ENCODE measurements at places on chromosomes 1 and 21.
A peak's percentile ranks its signal among the peaks of the same experiment; 100 is the strongest.

GRCh38 chr1:165703648-165704047 is 5.3 kb upstream of the ALDH9A1 start:
- no peak for DNase-seq

DNA sequence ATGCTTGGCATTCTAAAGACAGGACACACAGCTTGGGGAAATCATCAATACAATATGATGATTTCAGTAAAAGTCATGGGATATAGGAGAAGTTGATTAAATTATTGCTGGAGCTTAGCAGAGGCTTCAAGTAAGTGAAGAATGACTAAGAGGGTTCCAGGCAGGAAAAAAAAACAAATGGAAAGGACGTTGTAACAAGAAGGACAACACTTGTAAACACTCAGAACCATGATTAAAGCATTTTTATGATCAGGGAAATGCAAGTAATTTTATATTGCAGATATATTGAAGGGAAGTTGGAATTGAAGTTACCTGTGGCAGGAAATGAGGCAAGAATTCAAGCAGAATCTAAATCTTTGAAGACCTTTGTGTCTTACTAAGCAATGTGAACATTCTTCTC is 602.7 kb upstream of the NEGR1 start:
- no peak for DNase-seq

DNA sequence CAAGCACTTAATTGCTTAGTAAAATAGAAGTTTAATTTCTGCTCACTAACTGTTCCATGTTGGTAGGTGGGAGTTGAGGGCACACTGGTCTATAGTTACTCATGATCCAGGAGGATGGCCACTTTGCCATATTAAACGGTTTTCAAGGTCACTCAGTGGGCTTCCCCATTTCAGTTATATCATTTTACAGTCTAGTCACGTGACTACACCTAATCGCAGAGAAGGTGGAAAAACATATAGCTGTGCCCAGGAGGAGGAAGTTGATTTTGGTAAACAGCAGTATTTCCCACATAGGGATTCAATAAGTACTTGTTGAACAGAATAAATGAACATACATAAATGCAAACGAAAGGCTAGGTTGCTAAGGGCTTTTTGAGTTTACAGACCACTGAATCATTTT is 541.1 kb upstream of the CAMK1G start:
- no peak for DNase-seq

GRCh38 chr21:28882345-28882744 is 110.3 kb downstream of the LTN1 start:
- DNase-seq, result no peak

GRCh38 chr1:61950418-61950817 is 208.1 kb downstream of the PATJ start:
- DNase-seq, result no peak

GRCh38 chr1:8419172-8419571 is 101.3 kb downstream of the SLC45A1 start:
- DNase-seq, result no peak

- DNase-seq, result peak; percentile 89
Observed at GRCh38 chr21:37072274-37072987, 440 bp downstream of the PIGP start.

DNA sequence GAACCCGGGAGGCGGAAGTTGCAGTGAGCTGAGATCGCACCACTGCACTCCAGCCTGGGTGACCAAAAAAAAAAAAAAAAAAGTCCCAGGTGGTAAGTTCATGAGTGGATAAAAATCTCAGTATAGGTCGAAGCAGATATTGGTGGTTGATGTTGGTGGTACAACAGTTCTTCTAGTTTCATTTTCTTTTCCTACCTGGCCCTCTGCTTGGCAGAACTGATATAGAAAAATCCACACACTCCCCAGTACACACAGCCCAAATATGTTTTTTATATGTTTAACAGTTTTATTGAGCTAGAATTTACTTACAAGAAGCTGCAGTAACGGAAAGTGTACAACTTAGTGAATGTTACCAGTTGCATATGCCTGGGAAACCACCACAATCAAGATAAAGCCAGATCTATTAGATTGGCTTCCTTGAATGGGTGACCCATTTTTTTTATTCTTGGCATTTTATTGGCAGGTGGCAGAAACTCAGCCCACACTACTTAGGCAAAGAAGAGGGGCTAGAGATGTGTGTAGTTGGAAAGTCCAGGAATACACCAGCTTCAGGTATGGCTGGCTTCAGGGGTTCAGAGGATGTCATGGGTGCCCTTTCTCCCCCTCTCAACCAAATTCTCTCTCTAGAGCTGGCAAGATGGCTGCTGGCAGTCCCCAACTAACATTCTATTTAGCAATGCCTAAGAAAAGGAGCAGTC is 118.3 kb upstream of the SLC25A33 start:
- no peak for DNase-seq

All from amygdala (tissue), 56 donors.